ENCODE measurements at places on chromosomes 4 and X. TPM values are rescaled to one million over a fixed set of nuclear protein-coding genes. Genes with fewer than 3 reads are reported as not detected.

SLC16A2 gene
- total RNA-seq = 30.6 TPM

PCDH18 gene
- total RNA-seq = 17.2 TPM

GRCh38 chr4:146335763-146336409 is 121.5 kb downstream of the REELD1 start:
- DNase-seq = no peak

GRCh38 chrX:6024204-6024603 is 204.5 kb downstream of the NLGN4X start:
- DNase-seq = no peak

DNA sequence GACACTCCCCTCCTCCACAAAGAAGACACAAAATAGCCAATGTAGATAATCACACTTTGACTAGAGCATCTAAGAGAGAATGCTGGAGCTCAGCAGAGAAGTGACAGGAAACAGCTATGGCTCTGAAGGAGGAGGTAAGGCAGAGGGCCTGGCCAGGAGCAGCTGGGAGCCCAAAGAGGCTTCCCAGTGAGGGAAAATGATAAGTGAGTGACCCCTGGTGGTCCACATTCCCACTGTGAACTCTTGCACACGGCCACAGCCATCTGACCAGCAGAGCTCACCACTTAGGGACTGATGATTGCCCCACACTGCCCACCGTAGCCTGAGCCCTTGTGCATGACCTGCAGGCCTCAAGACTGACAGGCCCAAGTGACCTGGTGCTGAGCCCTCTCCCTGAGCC is 162.7 kb upstream of the GALNTL6 start:
- DNase-seq = no peak

DNA sequence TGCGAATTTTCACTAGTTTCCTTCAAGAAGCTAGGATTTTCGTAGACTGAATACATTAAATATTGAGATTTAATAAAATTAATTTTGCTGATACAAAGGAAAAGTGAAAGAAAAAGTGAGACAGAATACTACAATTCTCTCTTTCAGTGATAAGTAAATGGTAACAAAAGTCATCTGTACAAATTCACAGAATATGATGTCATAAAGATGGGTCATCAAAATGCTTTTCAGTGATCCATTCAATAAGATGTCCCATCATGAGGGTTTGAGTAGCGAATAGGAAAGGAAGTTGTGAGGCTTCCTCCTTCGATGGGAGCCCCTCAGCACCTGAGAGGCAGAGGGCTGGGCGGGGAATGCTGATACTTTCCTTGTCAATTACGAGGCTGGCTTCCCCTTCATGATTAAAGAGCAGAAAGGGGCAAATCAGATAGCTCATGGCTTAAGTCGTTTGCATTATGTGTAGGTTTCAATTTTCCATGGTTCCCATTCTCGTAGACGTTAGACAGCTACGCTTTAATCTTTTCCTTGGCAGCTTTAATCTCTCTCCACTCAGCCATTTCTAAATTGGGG is 108.8 kb upstream of the SORBS2 start:
- DNase-seq = no peak
